ENCODE measurements at places on chromosomes 7 and 10.

- DNase-seq = no peak
These were observed 527 bp upstream of the HERPUD2 start for GRCh38 chr7:35695473-35695850.

GRCh38 chr10:86310702-86311101 lies 55.9 kb downstream of the GRID1 start:
- no peak for DNase-seq

DNA sequence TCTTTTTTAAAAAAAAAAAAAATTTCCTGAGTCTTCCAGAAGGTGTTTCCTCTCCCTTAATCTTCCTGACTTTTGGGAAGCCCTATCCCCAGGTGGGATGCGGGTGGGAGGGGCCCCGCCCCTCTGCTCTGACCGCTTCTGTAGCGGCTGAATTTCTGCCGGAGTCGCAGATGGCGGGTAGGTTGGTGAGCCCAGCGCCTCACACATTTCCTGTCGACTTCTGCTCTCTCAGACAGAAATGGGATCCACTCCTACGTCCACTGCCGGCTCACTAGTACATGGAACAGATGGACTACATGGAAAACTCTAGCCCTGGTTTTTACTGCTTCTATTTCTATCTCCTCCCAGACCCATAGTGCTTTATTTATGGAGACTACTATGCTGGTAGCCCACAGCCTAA lies 90.9 kb downstream of the NEUROD6 start:
- no peak for DNase-seq

GRCh38 chr10:132001238-132001972 lies 19.7 kb upstream of the BNIP3 start:
- no peak for DNase-seq

GRCh38 chr10:52778511-52779392 lies 6.2 kb upstream of the MBL2 start:
- no peak for DNase-seq

DNA sequence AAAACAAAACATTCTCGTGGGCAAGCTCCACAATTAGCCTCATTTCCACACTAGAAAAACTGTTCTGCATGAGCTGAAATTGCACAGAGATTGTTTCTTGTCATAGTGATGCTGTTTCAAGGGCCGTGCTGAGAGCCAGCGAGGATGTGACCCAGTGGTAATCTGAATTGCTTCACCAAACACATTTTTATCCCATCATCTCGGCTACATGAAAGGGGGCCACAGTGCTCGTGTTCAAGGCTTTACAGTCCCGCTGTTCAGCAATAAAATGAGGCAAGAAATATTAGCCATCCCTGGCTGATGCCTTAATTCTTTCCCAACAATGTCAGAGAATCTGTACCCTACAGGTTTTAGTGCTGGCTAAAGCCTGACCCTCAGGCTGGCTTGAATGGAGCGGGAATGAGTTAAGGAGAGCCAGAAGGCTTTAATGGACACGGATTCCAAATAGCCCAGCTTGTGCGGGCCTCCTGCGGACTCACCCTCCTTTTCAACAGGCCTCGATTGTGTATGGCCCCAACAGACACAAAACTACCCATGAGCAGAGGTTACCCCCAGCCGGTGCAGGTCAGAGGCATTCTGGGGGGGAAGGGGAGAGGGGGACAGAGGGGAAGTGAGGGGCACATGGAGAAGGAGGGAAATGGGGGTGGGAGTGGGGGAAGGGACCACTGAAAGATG lies 2.0 kb upstream of the GDF10 start:
- no peak for DNase-seq

- DNase-seq = no peak
These were observed 187.3 kb upstream of the AUTS2 start for GRCh38 chr7:69411018-69411417.
